Activated T-helper 1 cell treated with Interleukin-2 at 50 U/mL for 16 hours (primary cell): ENCODE measurements at places on chromosomes 13 and 19.

- DNase-seq, result no peak
Measured at GRCh38 chr13:37097076-37097475, 8.4 kb downstream of the CSNK1A1L start.

DNA sequence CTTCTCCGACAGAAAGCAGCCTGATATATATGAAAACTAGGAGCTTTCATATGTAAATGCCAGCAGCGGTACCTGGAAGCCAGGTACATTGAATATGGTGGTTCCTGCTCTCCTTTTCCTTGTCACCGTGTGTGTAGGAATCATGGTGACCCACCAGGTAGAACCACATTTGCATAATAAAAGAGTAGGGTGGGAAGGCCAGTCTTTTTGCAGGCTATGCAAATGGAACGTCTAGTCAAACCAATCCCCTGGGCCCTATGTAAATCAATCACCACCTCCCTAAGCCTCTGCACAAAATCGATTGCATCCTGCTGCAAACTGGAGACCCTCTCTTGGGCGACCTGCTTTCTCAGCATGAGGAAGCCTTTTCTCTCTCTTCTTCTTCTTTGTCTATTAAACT is 22.2 kb upstream of the ZNF181 start:
- DNase-seq, result no peak

- DNase-seq, result no peak
Measured at GRCh38 chr13:29435125-29435911, 160.2 kb downstream of the SLC7A1 start.

- no peak for DNase-seq
Measured at GRCh38 chr13:76148374-76148773, 512.2 kb downstream of the LMO7 start.

- DNase-seq, result no peak
Measured at GRCh38 chr19:400976-401865, 7.7 kb downstream of the C2CD4C start.

DNA sequence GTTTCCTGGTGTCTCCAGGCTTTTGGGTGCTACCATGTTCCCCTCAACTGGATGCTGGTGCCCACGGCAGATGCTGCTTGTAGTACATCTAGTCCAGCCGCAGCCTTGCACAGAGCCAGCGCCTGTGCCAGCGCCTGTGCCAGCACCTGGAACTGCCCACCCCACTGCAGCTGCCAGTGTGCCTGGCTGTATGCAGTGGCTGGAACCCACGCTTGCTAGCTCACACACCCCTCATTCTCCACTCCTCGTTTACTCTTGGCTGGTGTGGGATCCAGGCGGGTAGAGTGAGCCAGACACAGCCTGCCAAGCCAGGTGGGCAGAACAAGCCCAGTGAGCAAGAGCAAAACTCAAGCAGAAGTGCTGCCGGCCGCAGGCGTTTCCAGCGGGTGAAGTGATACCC is 428.6 kb downstream of the SLITRK1 start:
- no peak for DNase-seq

DNA sequence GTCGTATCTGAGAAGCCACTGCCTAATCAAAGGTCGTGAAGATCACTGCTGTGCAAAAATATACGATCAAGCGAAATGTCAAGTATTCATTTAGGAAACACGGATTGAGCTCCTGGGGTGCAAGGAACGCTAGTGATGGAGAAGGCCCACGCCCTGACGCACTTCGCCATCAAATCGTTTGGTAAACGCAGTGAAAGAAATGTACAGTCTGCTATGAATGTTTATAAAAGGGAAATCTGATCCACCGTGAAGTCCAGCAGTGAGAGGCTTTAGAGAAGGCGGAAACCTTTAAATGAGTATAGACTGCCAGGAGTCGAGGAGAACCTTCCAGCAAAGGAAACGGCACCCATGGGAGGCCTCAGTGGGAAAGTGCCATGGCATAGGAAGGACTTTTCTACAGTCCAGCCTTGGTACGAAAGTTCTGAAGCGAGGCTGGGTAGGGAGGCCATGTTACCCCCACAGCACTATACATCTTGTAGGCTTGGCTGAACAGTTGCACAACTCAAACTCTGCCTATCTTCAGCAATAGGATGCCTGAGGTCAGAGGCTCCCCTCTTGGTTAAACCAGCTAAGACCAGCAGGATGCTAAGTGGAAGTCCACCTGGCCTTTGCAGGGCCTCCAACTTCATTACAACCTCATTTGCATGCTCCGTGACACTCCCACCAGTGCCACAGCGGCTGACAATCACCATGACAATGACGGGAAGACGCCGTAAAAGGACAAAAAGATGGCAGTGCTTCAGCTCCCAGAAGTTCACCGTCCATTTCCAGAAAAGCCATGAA is 20.4 kb downstream of the PCID2 start:
- no peak for DNase-seq

GRCh38 chr13:98172590-98173422 is 4.3 kb downstream of the RNF113B start:
- DNase-seq, result no peak

DNA sequence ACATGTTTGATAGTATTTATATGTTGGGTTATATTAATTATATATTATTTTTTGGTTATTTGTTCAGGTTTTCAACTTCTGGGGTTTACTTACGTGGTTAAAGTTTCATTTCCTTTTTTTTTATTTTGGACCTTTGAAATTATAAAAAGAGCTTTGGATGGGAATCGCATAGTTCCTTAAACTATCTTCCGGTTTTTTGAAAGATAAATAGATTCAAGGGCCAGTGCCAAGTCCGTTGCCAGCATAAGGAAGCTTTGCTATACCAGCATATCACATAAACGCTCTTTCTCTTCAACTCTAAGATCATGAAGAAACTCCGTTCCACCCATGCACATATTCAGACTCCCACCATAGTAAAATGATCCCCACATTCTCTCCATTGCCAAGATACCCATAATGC is 7.4 kb upstream of the OXGR1 start:
- no peak for DNase-seq

GRCh38 chr19:30318936-30319335 is 53.2 kb upstream of the ZNF536 start:
- DNase-seq, result no peak

- no peak for DNase-seq
Measured at GRCh38 chr19:7907122-7907521, 3.4 kb downstream of the MAP2K7 start.

GRCh38 chr19:47626238-47626637 is 17.3 kb downstream of the BICRA start:
- no peak for DNase-seq

- DNase-seq, result no peak
Measured at GRCh38 chr19:32680986-32681385, 5.3 kb downstream of the RGS9BP start.

- DNase-seq, result no peak
Measured at GRCh38 chr19:51541458-51542357, 10.2 kb upstream of the SIGLEC6 start.

DNA sequence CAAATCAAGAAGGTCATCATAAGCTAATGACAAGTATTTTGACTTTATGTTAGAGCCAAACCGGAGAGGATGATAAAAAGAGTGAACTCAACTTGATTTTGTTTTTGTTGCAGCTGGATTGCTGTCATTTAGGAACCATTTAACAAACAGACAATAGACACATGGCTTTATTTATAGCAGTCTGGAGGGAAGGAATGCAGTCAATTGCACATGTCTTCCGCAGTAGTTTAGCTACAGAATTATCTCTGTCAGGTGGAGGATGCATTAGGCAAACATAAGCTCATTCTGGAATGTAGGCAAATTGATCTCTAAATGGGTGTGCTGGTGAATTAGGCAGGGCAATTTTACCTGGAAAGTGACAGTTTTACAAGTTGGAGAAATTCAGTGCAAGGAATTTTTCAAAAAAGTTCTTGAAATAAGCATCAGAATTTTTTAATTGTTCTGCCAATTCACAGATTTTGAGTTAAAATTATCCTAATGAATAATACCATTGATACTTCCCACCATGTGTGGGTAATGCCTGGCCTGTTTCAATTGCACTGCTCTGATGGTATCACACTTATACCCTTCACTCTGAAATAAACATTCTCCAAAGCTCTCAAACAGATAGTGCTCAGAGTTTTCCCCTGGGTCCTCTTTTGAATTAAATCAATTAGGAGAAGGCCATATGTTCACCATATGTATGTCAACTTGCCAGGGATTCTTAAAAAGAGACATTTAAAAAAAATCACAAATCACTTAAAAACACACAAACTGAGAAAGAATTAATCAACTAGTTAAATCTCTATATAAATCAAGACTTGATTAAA is 318.3 kb downstream of the NDFIP2 start:
- no peak for DNase-seq

GRCh38 chr13:75088915-75089314 is 393.1 kb downstream of the TBC1D4 start:
- DNase-seq, result no peak

GRCh38 chr19:41328842-41329225 is 18.9 kb downstream of the CCDC97 start:
- no peak for DNase-seq

GRCh38 chr19:18090545-18091216 is 3.9 kb upstream of the IL12RB1 start:
- DNase-seq, result no peak
